ENCODE measurements at places on chromosomes 6 and 20.

- no peak for DNase-seq
Observed at GRCh38 chr6:44415873-44416502, 28.5 kb downstream of the CDC5L start.

DNA sequence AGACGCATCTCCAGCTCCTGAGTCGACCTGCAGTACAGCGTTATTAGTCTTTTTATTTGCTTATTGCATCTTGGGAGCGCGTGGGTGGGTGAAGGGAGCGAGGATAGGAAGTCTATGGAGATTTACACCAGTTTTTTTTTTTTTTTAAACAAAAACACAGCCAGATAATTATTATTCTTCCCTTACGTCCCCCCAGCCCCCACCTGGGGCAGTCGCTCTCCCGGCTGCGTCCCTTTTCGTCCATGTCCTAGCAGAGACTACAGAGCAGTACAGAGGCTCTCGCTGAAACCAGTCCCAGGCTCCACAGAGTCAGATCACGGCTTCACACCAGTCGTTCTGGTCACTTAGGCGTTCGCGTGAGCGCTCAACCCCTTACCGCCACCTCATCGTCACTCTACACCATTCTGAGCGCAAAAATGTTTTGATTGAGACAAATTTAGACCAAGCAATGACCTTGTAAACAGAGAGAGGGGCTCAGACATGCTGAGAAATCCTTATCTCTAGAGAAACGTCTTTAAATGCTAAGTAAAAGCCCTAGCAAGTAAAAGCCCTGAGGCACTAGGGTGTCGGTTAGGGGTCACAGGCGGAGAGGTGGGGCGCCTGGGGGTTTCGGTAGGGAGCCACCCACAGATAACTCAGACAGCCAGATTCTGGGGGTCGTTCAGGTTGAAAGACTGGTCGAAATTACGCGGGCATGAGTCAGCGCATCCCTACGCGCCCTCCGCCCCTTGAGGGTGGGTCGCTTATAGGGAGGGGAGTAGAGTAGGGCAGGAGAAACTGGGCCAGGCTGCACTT is 975 bp upstream of the PPT2 start:
- peak; percentile 74 for DNase-seq

DNA sequence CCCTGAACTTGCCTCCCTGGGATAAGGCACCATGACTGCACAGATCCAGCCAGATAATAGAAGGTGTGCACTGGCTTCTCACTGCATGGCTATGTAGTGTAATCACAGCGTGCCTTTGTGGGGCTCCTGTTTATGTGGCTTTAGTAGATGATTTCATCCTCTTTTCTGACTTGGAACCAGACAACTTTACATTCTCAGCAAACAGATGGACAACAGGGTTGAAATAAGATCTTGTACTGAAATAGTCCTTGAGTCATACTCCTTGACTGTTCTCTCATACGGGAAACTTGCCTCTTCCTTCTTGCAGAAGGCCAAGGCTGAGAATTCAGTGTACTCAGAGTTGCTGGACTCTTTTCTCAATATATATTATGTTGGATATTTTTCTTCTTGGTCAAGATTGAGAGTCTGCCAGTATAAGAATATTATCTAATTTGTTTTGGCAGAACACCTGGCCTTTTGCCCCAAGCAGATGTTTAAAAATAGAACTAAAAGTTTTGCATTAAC is 25.0 kb upstream of the RNF144B start:
- DNase-seq: no peak

DNA sequence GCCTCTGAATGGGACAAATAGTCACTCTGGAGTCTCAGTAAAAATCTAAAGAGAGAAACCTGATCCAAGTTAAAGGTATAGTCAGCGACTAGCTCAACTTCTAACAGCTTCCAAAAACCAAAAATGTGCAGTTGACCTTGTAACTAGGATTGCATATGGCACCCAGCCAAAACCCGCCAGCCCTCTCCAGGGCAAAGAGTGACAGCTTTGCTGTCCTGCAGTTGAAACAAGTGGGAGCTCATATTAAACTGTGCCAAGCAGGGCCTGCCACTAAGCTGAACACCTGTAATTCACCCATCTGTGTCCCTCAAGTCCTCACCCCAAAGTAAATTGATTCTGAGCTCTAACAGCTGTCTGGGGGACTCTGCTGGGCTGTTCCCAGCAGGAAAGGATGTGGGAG is 695.3 kb downstream of the MAFB start:
- DNase-seq: no peak

GRCh38 chr20:17579369-17580039 is 9.6 kb downstream of the DSTN start:
- DNase-seq: no peak

GRCh38 chr20:52959125-52959524 is 13.0 kb upstream of the TSHZ2 start:
- no peak for DNase-seq

- DNase-seq: no peak
Observed at GRCh38 chr6:64930681-64931080, 776.3 kb downstream of the EYS start.

GRCh38 chr20:4683261-4683660 is 38.4 kb upstream of the PRND start:
- no peak for DNase-seq

- no peak for DNase-seq
Observed at GRCh38 chr6:119237177-119237715, 112.3 kb downstream of the MAN1A1 start.

DNA sequence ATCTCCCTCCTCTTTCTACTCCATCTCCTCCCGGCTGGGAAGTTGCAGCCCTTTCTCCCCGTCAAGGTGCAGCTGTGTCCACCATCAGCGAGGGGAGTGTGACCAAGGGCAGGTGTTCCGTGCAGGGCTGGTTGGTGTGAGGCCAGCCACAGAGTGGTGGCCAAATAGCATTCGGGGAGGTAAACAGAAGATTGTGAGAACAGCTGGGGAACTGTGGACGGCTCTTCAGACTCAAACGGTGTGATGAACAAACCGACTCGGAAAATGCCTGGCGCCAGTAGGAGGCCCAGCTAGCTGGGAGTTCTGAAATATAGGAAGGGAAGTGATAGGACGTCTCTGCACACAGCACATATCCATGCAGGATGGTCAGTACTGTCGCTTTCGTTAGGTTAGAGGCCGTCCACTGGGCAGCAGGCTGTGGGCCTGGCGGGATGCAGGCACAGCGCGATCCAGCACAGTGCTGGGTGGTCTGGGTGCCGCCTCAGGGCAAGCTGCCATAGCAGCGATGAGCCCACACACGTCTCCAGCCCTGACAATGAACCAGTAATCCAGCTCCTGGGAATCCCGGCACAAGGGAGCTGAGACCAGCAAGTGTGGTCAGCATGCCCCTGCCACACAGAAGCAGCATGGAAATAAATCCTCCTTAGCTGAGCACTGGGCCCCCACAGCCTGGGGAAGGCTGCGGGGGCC is 258.1 kb downstream of the TAF4 start:
- no peak for DNase-seq

- DNase-seq: no peak
Observed at GRCh38 chr6:151063842-151064647, 175.7 kb upstream of the AKAP12 start.

DNA sequence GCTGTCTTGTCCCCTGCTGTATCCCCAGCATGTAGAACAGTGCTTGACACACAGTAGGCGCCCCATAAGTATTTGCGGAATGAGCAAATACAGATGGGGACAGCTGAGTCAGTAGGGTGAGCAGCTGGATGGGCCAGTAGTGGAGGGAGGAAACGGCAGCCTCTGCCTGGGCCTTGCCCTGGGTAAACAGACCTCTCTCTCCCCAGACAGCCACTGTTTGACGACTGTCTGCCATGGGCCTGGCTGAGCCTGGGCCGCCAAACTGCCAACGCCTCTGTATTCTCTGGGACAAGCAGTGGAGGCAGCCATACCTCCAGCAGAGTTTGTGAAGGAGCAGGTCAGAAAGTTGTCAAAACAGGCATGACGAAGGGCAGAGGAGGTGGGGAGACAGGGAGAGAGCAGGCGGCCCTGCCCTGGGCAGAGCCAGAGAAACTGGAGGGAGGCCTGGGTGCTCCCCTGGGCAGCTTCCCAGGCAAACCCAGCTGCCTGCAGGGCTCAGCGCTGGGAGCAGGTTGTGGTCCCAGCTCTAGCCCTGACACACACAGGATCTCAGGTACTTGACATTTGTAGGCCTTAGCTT is 15.2 kb downstream of the HNF4A start:
- DNase-seq: no peak

GRCh38 chr6:106692819-106693208 is 63.4 kb downstream of the QRSL1 start:
- DNase-seq: no peak

- DNase-seq: peak; percentile 6
Observed at GRCh38 chr20:52783769-52784168, 188.4 kb upstream of the TSHZ2 start.

DNA sequence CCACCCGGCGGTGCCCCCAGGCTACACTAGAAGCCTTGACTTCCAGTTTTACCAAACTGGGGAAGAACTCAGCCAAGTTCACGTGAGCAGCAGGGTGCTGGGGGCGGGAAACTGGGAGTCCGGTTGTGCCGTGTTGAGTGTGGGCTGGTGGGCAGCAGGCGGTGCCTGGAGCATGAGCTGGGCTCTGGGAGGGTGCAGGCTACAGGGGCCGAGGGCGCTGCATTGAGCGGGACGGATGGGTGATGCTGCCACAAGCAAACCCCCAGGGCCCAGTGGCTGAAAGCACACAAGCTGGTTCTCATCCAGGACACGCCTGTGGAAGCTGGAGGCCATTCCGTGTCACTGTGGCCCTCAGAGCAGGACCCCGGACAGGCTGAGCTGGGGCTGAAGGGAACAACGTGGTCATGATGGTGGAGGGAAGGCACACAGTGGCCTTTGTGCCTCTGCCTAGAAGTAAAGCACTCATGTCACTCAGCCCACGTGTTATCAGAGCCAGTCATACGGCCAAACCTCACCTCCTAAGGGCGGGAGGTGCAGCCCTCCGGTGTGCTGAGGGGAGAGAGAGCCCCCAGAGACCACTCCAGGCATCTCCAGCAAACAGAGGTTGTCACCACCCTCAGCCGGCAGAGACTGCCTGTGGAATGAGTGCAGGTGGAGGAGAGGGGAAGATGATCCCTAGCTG is 29.5 kb downstream of the RBM38 start:
- DNase-seq: no peak

Measured in cerebellar cortex (tissue), 1 donor.